ENCODE measurements at places on chromosomes 4 and X.

GRCh38 chrX:68895341-68895755 is 66.5 kb downstream of the EFNB1 start:
- no peak for DNase-seq

DNA sequence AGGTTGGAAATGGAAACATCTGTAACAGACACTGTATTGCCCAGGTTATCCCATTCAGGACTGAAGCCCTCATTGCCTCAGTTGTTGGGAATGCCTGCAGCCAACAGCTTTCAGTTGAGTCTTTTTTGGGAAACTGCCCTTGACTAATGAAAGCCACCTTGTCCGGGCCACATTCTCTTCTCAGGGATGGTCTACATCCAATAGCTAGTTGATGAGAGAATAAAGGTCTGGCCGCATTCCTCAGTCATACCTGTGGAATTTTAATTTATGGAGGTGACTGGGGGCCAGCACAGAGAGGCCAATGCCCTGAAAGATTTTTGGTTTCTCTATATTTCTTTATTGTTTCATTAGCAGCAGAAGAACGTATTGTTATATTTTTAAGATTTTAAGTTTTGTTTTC is 147.6 kb upstream of the MSX1 start:
- no peak for DNase-seq

- DNase-seq = no peak
These were observed 178.0 kb upstream of the ANKRD50 start for GRCh38 chr4:124890522-124890921.

DNA sequence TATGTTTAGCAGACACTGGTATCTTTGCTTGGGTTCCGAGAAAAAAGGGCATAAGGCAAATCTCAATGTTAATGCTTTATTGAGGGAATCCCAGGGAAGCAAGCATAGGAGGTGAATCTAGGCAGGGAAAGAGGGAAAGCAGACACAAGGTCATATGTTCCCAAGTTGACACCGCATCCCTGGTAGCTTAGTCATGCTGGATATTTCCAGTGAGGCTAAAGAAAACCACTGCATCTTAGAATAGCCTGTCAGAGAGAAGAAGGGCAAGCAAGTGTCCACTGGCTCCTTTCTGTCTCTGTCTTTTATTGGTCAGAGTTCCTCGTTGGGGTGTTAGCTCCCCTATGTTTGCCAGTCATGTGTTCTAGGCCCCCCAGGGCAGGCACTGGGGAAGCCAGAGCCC is 104.7 kb downstream of the NKX6-1 start:
- DNase-seq = no peak

DNA sequence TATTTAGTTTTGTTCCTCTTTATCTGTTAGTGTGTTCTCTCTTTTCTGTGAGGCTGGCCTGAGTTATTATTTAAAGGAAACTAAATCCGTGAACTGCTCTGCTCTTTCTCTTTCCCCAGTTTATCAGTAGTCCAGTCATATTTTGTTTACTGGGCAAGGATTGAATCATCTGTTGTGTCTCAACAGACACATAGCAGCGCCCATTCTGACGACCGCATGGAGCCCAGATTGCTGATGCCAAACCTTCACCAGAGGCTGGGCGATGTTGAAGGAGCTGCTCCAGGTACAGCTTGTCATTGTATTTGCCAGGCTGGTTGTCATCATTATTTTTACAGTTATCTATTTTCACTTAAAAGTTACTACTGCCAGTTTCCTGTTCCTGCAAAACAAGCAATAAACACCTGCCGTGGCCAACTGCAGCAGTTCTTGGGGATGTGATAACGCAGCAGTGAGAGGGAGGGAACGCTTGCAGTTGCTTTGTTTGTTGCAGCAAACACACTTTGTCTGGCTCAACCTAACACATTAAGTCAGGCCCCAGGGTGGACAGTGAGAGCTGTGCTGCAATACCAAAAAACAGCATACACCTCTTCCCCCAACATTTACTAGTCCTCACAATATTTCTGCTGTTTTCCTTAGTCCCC is 10.1 kb downstream of the REELD1 start:
- no peak for DNase-seq

- DNase-seq = no peak
These were observed 151.3 kb upstream of the KCNIP4 start for GRCh38 chr4:22099896-22100295.

DNA sequence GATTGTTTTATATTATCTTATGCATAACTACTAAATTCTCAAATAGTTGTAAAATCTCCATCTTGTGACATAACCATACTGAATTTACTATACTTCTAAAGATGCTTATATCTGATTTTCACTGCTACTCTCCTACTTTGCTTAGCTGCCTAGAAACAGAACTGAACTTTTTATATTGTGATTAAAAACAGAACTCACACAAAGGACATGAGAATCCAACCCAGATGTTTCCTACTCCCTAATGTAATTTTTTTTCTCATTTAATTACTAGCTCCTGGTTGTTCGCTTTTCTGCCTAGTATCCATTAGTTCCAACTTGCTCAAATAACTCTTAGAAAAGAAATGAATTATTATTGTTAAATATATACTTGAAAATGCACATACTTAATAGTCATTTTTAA is 283.5 kb upstream of the ACTRT1 start:
- no peak for DNase-seq

GRCh38 chr4:144757969-144758368 is 112.0 kb downstream of the HHIP start:
- no peak for DNase-seq

GRCh38 chr4:970046-970745 is 3.2 kb downstream of the DGKQ start:
- no peak for DNase-seq

GRCh38 chr4:2096073-2096609 is 37.0 kb downstream of the NAT8L start:
- DNase-seq = no peak

DNA sequence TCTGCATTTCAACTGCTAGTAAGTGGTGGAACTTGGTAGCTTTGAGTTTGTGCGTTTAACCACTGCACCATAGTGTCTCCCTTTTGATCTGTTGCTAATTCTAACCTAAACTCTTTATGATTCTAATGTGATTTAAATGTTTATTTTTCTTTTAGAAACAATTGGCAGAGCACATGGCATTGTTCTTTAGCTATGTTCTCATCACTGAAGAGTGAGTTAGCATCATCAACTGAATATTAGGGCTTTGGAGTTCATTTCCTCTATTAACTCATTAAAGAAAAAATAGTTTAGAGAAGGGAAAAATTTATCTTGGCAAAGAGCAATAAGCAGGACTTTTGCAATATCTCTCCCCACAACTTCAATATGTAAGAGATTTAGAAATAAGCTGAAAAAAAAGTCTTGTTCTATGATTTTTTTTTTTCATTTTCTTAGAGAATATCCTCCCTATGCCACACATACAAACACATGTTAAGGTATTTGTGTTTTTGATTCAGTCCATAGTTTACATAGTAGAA is 25.7 kb downstream of the CPEB2 start:
- no peak for DNase-seq

- no peak for DNase-seq
These were observed 814 bp downstream of the SPON2 start for GRCh38 chr4:1171311-1172227.

GRCh38 chr4:25223802-25224375 is 9.9 kb upstream of the PI4K2B start:
- no peak for DNase-seq

- DNase-seq = no peak
These were observed 1322.0 kb downstream of the ARAP2 start for GRCh38 chr4:34922325-34922724.

- no peak for DNase-seq
These were observed 15.6 kb downstream of the PGK1 start for GRCh38 chrX:78119521-78120227.

DNA sequence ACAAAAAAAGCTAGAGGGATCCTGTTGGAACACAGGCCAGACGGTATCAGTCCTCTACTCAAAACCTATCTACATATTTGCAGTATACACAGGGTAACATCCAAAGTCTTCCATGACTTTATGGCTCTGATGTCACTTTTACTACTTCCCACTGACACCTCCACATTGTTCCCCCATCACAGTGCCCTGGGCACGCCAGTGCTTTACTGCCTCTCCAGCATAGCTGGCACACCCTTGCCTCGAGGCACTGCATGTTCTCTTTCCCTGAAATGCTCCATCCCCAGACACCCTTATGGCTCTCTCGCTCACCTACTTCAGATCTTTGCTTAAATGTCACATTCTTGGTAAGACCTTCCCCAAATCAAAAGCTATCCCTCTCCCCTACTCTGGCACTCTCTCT is 6.3 kb upstream of the ATP10D start:
- DNase-seq = no peak
